ENCODE measurements at places on chromosomes 13 and 19.
A peak's percentile ranks its signal among the peaks of the same experiment; 100 is the strongest.

DNA sequence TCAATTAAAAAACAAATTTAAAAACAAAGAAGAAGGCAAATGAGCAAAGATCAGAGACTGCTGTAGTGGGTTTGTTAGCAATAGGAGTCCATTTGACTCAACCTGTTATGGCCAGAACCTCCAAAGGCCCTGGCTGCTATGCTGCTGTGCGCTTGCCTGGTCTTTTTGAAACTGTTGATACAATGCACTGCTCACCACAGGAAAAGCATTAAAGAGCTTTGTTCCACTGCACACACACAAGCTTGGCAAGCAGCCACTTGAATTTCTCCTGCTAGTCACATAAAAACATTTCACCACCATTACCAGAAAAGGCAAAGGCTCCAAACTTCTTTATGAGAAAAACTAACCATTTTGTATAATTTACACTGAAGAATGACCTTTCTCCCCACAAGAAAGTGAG lies 132.2 kb downstream of the FREM2 start:
- DNase-seq: no peak

DNA sequence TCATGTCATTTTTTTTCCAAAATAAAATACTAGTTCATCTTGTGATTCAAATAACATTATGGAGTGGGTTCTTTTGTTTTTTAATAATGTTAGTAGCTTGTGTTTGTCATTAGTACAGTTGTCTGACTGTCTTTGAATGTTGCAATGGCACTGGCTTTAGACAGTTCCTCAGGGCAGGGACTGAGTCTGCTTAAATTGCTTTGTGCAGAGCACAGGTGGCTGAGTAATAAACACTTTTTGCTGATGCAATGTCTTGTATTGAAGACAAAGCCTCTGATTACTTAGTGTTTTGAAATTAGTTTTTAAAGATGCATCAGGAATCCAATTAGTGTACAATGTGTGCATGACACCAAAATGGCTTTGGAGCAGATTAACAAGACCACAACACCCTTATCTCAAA lies 88.7 kb upstream of the PCDH9 start:
- DNase-seq: no peak

GRCh38 chr19:892243-892893 lies 619 bp downstream of the MED16 start:
- DNase-seq: no peak

GRCh38 chr19:30865511-30865910 lies 483.7 kb downstream of the TSHZ3 start:
- DNase-seq: no peak

DNA sequence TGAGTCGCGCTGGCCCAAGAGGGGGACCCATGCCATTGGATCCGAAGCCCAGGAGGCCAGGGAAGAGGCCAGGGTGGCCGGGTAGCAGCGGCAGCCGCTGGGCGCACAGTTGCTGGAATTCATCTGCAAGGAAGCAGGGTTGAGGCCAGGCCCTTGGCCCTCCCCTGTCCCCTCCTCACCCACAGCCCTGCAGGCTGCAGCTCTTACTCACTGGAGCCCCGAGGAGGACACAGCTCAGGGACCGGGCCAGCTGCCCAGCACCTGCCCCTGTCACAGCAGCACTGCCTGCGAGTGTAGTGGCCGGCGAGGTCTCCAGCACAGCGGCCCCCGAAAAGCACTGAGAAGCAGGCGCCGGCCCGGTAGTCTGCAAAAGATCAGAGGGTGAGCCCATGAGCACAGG lies 11.2 kb downstream of the FBN3 start:
- no peak for DNase-seq

DNA sequence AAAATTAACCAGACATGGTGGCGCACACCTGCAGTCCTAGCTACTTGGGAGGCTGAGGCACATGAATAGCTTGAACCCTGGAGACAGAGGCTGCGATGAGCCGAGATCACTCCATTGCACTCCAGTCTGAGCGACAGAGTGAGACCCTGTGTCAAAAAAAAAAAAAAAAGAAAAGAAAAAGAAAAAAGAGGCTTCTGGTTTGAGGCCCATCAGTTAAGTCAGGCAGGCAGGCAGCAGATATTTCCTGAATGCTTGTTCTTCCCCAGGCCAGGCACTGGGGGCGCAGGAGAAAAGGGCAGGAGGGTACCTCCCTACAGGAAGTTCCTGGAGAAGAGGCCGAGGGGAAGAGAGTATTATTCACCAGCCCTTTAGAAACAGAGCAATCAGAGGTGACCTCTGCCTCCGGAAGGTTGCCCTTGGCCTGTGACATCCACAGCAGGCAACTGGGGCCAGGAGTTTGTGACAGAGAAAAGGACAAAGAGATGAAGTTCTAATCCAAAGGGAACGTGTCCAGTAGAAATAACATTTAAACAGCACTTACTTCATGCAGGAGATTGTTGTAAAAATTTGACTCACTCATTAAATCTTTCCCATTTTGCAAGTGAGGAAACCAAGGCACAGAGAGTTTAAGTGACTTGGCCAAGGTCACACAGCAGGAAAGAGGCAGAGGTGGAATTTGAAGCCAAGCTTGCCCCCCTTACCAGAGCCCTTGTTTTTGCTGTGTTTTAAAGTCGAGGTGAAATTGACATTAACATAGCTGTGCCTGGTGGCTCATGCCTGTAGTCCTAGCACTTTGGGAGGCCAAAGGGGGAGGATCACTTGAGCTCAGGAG lies 4.3 kb upstream of the RLN3 start:
- no peak for DNase-seq

GRCh38 chr13:80048802-80049201 lies 292.1 kb downstream of the SPRY2 start:
- DNase-seq: peak; percentile 59

DNA sequence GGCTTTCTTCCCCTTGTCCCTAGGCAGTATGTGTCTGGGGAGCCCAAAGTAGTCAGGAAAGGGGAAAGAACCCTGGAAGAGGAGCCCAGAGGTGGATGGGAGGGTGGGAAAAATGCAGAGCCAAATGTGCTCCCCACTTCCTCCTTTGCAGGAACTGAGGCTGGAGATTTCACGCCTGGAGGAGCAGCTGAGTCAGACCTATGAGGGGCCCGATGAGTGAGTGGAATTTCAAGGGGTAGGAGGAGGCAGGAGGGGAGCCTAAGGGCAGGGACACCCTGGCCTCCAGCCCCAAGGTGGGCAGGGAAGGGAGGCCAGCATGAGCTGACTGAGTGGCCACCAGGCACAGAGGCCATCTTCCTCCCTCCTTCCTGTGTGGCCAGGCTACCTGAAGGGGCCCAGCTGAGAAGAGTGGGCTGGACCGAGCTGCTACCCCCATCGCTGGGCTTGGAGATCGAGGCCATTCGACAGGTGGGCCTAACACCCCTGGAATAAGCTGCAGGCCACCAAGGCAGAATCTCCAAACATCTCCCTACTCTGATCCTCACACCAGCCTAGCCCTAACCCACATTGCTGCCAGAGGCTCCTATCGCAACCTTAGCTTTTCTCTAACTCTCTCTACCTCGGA lies 14.3 kb downstream of the PTH2 start:
- no peak for DNase-seq

GRCh38 chr19:53775524-53775923 lies 48.6 kb downstream of the NLRP12 start:
- DNase-seq: no peak

- DNase-seq: no peak
Measured at GRCh38 chr13:51618626-51619025, 34.4 kb downstream of the WDFY2 start.

- no peak for DNase-seq
Measured at GRCh38 chr13:60329221-60329923, 67.6 kb upstream of the TDRD3 start.

- no peak for DNase-seq
Measured at GRCh38 chr19:23512151-23512925, 117.1 kb upstream of the ZNF91 start.

DNA sequence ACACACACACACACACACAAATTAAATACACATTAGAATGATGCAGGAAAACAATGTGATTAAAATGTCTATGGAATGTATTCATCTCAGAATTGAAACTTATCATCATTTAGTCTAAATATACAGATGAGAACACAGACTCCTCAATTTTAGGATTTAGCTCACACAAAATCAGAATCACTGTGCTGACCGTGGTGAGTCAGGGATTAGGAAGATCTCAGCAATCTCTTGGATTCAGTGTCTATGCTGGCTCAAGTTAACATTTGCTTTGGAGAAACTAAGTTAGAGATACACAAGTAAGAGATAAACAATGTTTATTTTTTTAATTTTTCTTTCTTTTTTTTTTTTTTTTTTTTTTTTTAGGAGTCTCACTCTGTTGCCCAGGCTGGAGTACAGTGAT lies 323.6 kb downstream of the KLF12 start:
- DNase-seq: no peak

- no peak for DNase-seq
Measured at GRCh38 chr19:23949611-23950010, 34.9 kb downstream of the ZNF726 start.

DNA sequence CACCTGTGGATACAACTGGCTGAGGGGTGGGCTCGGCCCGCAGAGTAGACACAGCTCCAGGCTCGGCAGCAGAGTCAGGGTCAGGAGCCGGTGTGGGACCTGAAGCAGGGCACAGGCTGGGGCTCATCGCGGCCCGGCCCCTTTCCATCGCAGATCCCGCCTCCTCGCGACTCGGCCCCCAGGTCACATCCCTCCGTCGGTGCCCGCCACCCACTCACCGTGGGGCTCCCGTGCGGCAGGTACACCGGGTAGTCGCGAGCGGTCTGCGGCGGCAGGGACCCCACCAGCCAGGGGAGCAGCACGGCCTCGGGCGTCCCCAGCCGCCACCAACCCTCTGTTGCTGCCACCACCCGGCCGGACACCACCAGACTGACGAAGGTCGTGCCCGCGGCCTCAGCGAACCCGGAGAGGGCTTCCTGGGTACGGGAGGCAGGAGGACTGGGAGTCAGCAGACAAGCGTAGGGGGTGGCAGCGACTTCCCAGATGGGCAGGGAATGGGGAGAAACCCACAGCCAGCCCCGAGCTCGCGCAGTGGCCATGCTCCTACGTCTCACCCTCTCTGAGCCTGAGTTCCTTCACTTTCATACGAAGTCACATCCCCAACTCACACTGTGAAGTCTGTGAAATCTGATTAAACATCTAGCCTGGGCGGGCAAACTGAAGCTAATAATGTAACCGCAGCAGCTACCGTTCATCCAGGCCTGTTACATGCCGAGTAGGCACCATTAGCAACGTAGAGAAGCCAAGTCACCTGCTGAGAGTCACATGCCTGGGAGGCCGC lies 3.7 kb downstream of the FUZ start:
- peak; percentile 53 for DNase-seq

DNA sequence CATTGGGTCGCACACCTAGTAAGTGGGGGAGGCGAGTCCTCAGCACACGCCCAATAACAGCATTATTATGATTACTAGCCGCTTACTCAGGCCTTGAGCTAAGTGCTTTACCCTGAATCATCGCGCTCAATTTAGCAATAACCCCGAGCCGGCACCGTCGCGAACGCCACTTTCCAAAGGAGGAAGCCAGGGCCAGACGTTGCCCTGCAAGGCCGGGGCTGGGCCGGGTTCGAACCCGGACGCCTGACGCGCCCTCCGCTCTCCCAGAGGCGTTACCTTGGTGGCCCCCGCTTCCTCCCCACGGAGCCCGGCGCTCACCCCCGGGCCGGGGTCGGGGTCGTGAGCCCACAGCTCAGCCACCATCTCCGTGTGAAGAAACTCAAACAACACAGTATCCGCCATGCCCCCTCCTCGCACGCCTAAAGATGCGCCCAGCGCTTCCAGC lies at the start of gene TRAPPC6A:
TSS of gene TRAPPC6A (minus strand) at position 421 of the 445 bp plus-strand sequence. CDS start at position 402, 19 bp downstream.
- no peak for DNase-seq

GRCh38 chr13:36774931-36775330 lies 44.1 kb upstream of the RFXAP start:
- DNase-seq: no peak
